SHP77 (cell line): ENCODE measurements at places on chromosomes 16 and 17.

GRCh38 chr16:85082173-85083050 is 29.9 kb downstream of the CIBAR2 start:
- DNase-seq = no peak

DNA sequence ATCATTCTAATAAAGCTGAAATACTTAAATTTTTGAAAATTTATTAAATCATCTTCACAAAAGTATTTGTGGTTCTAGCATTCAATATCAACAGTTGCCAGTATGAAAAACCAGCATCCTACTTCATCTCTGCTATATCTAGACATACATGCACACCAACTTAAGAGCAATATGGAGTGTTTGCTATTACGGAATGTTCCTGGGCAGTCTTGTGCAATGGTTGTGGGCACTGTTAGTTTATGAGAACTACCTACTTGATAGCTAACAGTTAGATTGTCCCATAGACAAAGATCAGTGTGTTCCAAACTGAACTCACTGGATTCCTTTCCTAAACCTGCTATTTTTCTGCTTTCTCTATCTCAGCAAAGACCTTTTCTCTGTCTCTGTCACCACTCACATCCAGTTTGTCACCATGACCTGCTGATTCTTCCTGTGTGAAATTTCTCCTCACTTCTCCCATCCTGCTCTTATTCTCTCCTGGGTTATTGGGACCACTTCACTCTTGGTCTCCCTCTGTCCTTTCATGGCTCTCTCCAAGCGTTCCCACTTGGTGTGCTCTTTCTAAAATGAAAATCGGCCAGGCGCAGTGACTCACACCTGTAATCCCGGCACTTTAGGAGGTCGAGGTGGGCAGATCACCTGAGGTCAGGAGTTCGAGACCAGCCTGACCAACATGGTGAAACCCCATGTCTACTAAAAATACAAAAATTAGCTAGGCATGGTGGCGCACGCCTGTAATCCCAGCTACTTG is 27.7 kb downstream of the CNTROB start:
- no peak for DNase-seq

DNA sequence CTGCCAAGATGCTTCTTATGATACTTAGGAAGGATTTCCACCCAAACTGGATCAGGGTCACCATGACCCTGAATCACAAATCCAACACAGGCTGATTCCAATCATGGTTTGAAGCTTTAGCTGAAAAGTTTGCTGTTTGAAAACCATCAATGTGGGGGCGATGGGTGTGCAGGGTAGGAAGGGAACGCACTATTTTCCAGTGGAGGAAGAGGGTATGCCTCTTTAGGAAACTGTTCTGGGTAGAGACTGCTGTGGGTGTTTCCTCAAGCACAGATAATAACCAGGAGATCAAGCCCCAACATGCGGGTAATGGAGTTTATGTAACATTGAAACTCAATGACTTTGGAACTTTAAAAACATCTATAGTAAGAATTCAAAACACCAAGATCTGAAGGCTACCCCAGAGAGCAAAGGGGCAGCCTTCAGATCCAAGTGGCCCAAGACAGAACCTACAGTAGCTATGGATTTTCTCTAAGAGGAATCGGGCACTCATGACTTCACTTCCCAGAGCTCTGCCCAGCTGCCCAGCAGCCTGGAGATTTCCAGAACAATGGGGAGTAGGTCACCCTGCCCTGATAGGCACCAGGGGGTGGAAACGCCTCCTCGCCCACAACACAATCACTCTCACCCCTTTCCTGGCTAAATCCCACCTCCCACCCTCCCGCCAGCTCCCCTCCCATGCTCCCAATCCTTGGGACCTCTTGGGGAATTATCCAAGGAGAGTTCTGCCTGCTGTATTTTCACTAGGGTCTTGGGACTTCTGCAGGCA is 22.8 kb downstream of the TRIM25 start:
- DNase-seq = no peak

- no peak for DNase-seq
These were observed 4.4 kb downstream of the CRLF3 start for GRCh38 chr17:30819971-30820705.

DNA sequence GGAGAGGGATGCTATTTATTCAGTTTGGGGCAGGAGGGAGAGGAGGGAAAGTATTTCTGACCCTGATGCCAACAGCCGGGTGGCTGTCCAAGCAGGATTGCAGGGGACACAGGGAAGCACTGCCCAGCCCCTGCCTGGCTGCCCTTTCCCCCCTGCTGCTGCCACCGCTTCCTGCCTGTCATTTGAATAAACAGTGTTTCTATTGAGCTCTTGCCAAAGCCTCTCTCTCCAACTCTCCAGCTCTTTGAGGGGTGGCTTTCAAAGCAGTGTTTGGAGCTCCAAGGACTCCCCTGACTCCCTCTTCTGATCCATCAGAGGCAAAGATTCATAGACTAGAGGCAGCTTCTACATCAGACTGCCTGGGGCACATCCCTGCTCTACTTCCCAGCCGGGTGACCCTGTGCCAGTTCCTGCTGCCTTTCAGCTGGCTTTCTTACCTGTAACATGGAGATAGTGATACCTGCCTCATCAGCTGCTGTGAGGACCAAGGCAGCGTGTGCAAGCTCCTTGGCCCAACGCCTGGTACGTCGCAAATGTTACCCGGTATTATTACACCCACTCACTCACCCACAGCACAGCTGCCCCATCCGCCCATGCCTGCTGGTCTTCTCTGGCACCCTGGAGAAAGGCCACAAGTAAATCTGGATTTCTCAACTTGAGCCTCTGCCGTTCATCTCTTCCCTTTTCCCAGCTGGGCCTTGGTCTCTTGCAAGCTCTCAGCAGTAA is 9.5 kb downstream of the PROCA1 start:
- DNase-seq = no peak
